ENCODE measurements at places on chromosomes 1 and 21.
A peak's percentile ranks its signal among the peaks of the same experiment; 100 is the strongest.

DNA sequence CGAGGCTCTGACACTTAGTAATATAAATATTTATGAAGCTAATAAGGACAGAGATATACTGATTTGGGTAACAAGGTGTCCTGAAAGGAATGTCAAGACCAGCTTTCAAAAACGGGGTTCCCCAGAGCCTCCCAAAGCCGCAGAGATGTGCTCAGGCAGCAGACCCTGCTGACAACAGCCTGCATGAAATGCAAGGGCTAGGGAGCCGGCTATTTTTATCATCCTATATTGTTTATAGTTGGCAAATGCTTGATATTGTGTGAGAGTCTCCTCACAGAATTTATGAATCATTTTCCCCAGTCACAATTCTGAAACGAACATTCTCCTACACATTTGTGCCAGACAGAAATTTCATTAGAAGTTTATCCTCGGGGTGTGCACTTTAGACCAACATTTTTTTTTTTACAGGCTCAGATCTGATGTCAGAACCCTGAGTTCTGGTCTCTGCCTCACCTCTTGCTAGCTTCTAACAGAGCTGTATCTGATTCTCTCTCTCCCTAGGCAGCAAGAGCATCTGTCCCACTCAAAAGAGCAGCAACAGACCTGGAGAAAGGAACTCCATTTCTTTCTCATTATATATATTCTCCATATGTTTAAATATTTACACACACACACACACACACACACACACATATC, 302.3 kb upstream of the PLD5 start:
- no peak for DNase-seq

DNA sequence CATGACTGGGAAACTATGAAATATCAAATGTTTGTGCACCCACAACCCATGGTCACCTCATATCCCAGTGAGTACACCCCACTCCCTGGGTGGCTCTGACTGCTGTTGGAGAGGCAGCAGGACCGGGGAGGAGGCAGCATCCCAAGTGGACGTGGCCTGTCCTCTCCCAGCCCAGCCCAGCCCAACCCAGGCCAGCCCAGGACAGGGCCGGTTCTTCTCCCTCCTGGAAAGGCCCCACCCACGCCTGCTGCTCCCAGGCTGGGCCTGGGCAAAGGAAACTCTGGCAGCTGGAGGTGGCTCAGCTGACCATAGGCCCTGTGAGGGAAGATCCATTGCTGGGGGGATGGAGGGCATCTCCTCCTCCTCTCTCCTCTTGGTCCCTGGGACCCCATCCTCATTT, 19.1 kb downstream of the MATN1 start:
- DNase-seq: no peak

DNA sequence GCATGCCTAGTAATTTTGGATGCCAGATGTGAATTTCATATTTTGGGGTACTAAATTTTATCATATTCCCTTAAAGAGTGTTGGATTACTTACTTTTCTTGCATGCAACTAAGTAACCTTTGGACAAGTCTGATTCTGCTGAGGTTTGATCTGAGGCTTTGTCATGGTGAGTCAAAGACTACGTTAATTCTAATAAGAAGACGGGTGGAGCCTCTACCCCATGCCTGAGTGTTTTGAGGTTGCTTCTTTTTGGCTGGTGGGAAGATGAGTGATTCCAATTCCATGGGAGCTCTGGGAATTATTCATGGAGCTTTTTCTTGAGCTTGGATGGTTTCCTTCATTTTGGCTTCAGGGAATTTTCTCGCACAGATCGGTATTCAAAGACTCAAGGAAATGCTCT, 11.6 kb upstream of the PCP4 start:
- DNase-seq: peak; percentile 9

GRCh38 chr1:151762941-151763921, at the start of gene MRPL9:
Gene MRPL9, minus strand, starts transcription at chr1:151763496. Its CDS starts 17 bp downstream, at chr1:151763479.
- peak; percentile 81 for DNase-seq

- peak; percentile 83 for DNase-seq
Measured at GRCh38 chr1:147273409-147274336, 31.2 kb downstream of the CHD1L start.

GRCh38 chr1:50983219-50983802, 13.3 kb downstream of the CDKN2C start:
- no peak for DNase-seq

DNA sequence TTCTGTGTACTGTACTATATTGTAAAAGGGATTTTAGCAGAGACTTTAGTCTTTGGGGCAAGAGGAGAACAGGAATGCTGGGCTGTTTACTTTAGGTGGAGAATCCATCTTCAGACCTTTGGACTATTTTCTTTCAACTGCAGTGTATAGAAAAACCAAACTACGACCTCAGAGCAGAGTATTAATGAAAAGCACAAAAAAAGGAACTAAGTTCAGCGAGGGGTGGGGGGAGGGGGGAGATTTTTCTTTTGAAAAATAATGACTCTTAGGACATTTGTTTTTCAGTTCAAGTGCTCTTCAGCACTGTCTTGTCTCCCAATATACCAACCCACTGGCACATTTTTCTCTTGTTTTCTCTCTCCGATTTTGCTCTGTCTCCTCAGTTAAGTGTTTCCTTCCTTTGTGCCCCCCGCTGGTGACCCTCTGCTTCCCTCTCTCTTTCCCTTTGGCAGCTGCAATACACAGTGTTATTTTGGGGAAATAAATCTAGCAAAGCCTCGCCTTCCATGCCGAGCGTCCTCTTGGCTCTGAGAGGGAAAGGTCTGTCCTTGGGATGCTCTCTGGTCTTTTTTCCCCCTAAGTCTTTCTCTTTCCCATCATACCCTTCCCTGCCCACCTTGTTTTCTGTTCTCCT, 44.8 kb downstream of the ACP6 start:
- DNase-seq: no peak

- DNase-seq: no peak
Measured at GRCh38 chr1:15180189-15180588, 26.6 kb downstream of the TMEM51 start.

DNA sequence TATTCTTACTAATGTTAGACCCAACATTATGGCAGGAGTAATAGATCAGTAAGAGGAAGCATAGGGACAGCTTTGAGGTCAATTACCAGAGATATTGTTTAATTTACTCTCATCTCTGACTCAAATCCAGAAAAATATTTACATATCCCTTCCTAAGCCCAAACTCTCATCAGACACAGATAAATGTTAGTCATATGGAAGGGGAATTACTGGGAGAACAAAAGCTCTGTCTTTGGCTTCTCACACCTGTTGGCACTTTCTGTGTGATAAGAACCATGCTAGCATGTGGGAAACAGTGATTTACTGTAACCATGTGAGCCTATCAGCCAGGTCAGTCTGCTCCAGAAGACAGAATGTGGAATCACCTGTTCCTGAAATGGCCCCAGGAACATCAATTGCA, 72.4 kb downstream of the DUSP10 start:
- DNase-seq: no peak

GRCh38 chr1:44524655-44525500, 119.8 kb downstream of the RNF220 start:
- DNase-seq: no peak

- peak; percentile 72 for DNase-seq
Measured at GRCh38 chr21:38965241-38965640, 159.5 kb downstream of the ETS2 start.

GRCh38 chr1:213417225-213417820, 366.3 kb downstream of the RPS6KC1 start:
- no peak for DNase-seq

DNA sequence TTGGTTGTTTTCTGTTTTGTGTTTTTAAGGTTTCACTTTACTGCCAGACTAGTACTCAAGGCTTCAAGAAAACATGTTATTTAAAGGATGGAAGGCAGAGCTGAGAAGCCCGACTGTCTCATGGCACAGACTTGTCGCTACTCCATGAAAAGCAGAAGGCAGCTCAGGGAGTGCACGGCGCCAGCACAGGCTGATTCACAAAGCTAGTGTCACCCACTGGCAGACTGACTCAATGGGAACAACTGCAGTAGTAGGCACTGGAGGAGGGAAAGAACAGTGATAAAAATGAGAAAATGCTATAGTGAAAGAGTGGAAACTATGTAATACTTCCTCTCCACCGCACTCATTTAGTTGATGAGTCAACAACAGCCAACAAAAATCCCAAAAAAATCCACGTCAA, 14.7 kb downstream of the HSF2BP start:
- peak; percentile 64 for DNase-seq

- DNase-seq: no peak
Measured at GRCh38 chr1:24846671-24847070, 83.4 kb downstream of the RUNX3 start.

DNA sequence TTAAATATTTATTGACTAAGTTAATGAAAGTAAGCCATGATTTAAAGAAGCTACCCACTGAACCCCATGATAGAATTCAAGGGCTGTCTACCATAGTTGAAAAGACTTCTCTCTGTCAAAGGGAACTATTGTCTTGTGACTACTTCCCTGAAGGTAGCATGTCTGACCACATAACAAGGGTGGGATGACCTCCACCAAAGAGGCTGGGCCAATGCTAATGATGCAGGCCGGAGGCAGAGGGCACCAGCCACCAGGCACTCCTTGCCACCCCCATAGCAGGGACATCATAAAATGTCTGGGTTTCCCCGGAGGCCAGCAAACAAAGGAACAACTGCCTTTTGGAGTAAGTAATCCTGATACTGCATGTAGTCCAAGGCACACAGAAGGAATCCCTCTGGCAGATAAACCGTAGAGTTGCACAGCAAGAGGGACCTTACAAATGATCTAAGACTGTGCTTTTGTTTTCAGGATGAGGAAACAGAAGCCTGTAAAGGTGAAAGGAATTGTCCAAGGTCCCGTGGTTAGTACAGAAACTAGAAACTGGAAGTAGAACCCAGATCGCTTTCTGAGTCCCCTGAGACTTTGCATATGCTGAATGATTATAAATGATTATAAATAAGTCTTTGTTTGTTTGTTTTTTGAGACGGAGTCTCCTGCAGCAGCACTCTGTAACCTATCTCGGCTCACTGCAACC, 33.5 kb upstream of the ITPKB start:
- DNase-seq: no peak
